ENCODE measurements at places on chromosomes 1 and 21.
A peak's percentile ranks its signal among the peaks of the same experiment; 100 is the strongest.

DNA sequence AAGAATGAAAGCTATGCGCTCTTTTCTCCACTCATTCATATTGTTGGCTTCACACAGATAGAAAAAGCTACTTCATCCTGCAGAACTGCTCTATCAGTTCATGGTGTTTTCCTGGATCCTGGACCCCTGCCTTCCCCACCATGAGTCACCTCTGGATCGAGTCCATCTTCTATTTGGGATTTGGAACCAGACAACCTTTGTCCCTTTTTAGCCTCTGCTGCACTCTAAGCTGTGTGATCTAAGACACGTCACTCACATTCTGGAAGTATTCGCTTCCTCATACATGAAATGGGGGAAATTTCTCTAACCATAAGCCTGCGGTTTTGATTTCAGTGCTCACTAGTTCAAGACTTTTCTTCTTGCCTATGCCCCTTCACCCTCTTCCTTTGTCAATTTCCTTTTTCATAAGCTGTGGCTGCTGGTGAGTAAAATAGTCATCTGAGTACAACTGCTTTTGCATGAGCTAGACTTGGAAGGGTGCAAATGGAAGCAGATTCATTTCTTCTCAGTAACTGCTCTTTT lies 14.1 kb upstream of the DEGS1 start:
- no peak for DNase-seq

- no peak for DNase-seq
Measured at GRCh38 chr1:76006234-76006633, 68.3 kb upstream of the ST6GALNAC3 start.

GRCh38 chr1:37040261-37040660 lies 5.9 kb upstream of the GRIK3 start:
- no peak for DNase-seq

GRCh38 chr1:7152655-7153054 lies 367.4 kb downstream of the CAMTA1 start:
- no peak for DNase-seq

DNA sequence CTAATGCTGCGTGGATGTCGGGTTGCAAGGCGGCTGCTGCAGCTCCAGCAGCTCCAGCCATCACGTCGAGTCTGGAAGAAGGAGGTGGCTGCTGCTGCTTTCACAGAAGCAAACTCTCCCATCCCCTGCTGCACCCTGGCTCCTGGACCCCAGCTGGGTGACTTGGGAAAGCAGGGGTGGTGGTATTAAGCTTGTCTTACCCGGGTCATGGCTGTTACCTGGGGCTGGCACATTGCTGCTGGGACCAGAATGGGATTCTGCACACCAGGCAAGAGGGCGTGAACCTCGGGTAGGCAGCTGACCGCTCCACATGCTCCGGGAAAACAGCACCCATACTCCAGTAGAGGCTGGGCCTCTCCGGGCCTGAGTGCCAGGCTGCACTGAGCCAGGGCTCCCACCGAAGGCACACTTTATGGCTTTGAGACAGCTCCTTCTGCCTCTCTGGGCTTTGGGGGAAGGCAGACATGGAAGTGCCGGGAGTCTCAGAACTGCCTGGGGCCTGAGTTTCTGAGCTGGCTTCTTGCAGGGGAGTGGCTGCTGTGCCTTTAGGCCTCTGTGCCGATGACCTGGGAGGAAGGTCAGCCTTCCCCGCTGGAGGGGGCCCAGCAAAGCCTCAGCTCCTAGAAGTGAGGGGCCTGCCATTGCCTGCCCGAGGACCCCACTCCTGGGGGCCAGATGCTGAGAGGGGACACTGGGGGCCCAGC lies 1.2 kb downstream of the SMIM1 start:
- DNase-seq = no peak

DNA sequence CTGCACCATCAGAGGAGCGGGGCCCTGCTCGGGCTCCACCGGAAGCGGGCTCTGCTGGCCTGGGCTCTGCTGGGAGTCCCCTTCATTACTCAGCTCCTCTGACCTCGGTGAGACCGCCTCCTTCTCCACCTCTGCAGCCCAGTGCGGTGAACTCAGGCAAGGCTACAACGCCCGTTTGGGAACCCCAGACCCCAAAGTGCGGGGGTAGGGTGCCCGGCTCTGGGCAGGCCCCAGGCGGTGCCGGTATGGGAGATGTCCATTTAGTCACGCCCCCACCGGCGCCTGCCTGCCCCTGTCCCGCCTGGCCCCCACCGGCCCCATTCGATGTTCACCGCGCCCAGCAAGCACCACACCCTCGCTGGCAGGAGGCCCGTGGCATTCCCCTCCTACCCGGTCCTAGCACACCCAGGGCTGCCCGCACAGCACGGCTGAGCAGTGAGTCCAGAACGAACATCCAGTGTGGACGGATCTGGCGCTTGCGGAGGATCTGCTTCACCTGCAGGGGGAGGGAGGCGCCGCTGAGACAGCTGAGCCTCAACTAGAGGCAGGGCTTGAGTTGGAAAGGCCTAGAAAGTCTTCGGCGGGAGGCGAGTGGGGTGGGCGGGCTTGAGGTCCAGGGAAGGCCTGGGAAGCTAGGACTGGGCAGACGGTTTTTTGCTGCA lies 10.0 kb downstream of the MAP3K6 start:
- DNase-seq = no peak

DNA sequence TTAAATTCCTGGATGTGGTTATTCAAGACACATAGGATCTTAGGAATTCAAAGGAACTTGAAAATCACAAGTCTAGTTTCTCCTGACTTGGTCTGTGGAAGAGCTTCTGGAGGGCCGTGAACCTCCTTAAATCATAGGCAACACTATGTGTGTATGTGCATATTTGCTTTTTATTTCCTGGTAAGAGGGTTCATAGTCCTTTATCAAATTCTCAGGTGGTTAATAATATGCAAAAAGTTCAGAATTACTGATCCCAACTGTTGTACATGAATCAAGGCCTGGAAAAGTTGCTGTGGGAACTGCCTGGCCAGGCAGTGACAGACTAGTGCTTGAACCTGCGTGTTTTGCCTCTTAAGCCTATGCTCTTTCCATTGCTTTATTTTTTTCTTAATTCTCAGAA lies 12.9 kb downstream of the MTR start:
- no peak for DNase-seq

- DNase-seq = no peak
Measured at GRCh38 chr1:44019466-44019948, 11.8 kb downstream of the SLC6A9 start.

GRCh38 chr21:37532868-37533780 lies 166.6 kb downstream of the DYRK1A start:
- no peak for DNase-seq

DNA sequence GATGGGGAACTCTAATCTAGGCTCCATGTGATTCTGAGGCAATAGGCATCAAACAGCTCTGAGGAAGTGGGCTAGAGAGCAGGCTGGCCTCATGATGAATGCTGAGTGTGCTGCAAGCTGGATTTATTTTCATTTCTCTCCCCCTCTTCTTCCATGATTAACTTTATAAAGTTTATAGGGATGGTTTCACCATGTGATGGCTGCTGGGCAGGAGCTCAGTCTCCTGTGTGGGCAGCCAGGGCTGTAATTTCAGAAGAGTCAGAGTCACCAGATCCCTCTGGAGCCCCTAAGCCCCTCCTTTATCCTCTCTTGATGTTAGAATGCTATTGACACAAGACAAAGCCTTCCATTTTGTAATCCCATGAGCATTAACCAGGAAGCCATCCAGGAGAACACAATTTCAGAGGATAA lies 143.6 kb downstream of the CNIH3 start:
- no peak for DNase-seq

GRCh38 chr1:159055181-159055641 lies 21.4 kb downstream of the AIM2 start:
- peak; percentile 35 for DNase-seq

- DNase-seq = peak; percentile 52
Measured at GRCh38 chr1:201309416-201309815, 26.1 kb downstream of the PKP1 start.

DNA sequence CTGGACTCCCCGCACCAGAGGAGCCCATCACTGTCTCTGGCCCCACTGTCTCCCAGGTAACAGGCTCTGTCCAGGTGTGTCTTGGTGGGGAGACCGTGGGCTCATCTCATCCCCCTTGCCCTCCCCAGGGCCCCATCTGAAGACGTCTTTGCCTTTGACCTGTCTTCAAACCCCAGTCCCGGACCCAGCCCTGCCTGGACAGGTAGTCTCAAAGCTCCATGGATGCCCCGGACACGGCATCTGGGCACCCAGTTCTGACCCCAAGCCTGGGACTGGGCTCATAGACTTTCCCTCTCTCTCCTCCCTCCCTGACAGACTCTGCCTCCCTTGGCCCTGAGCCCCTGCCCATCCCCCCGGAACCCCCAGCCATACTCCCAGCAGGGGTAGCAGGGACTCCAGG lies 6.3 kb upstream of the CATSPER4 start:
- DNase-seq = no peak

DNA sequence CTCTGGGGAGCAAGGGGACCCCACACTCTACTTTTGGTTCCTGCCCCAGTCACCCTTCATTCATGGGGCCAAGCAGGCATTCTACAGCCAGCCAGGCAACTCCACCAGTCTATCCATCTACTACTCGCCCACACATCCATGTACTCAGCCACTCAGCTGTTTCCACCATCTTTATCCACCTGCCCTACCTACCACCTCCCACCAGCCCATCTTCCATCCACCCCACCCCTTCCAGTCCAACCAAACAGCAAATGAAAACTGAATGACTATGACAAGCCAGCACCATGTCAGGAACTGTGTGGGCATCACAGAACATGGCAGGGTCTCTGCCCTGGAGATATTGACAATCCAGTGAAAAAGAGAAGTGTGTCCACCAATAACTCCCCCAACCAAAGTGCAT lies 7.9 kb downstream of the LAD1 start:
- no peak for DNase-seq

GRCh38 chr1:236982380-236982779 lies 21.9 kb downstream of the MT1HL1 start:
- DNase-seq = no peak

- no peak for DNase-seq
Measured at GRCh38 chr1:23126801-23127200, 41.9 kb downstream of the LUZP1 start.

- DNase-seq = no peak
Measured at GRCh38 chr21:34282223-34282622, 81.6 kb upstream of the KCNE2 start.

Data from NCI-H1048 (cell line).